ENCODE measurements at places on chromosomes 2 and 18. TPM values are rescaled to one million over a fixed set of nuclear protein-coding genes. Genes with fewer than 3 reads are reported as not detected.

The STAT4 gene
- total RNA-seq, result 0.51 TPM

The DHX57 gene
- 23.5 TPM for total RNA-seq

The KCNK3 gene
- 0.26 TPM for total RNA-seq

The FBXO41 gene
- 0.77 TPM for total RNA-seq

The VWA3B gene
- 0.26 TPM for total RNA-seq

All from fibroblast of lung (primary cell).